Hematopoietic multipotent progenitor cell treated with erythropoietin and hydrocortisone succinate and interleukin-3 and kit ligand, for 17 days (in vitro differentiated cells): ENCODE measurements at places on chromosomes 13 and 19.

DNA sequence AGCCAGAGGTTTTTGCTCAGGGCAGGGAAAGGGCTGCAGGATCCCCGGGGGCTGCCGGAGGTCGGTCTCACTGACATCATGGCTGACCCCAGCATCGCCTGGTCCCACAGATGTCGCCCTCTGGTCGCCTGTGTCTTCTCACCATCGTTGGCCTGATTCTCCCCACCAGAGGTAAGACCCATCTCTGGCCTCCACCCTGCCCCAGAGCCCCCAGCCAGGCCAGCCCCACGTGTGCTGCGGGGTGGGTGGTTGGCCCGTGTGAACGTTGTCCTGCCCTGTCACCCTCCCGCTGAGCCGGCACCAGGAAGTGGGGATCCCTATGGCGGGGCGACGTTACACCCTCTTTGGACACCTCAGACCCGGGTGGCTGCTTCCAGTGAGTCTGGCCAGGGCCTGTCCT, 906 bp downstream of the FXYD5 start:
- DNase-seq = no peak

GRCh38 chr13:91768746-91769145, 370.3 kb downstream of the GPC5 start:
- DNase-seq = no peak

- no peak for DNase-seq
These were observed 7.7 kb upstream of the FGF9 start for GRCh38 chr13:21663197-21663596.

- no peak for DNase-seq
These were observed 415.8 kb upstream of the PCDH9 start for GRCh38 chr13:67645874-67646467.

- peak; percentile 28 for DNase-seq
These were observed 609 bp downstream of the EPS15L1 start for GRCh38 chr19:16470911-16471811.

GRCh38 chr13:80824229-80824628, 483.3 kb upstream of the SPRY2 start:
- no peak for DNase-seq

GRCh38 chr13:76266561-76266960, 619.6 kb downstream of the KCTD12 start:
- DNase-seq = no peak

DNA sequence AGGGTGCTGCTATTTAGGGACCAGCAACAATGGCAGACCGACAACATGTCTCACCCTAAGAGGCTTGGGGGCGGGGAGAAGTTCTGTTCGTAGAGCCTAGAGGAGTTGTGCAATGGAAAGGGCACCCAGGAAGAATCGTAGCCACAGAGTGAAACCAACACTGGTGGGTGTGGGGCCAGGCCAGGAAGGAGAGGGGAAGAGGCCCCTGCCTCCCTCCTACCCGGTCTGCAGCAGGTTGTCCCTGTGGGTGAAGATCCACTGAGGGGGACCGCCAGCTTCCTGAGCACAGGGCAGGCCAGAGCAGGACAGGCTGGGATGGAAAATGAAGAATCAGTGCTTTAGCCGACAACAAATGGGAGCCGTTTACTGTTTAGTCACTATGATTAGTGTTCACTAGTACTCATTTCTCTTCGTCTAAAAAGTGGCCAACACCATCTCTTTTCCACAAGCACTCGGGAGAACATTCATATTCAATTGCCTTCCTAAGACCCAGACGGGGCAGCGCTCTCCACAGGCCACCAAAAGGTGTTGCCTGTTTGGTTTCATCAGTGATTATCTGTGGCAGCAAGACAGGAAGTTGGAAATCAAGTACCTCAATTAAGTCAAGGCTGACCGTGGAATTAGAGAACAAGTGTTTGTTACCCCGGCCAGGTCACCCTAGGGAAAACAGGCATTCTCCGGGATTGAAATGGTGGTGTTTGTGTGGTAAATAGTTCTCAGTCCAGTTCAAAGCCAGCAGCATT, 1.1 kb upstream of the ATP11A start:
- DNase-seq = no peak

- DNase-seq = no peak
These were observed 24.7 kb downstream of the GPR42 start for GRCh38 chr19:35395382-35396199.

- DNase-seq = no peak
These were observed 17.9 kb downstream of the SLAIN1 start for GRCh38 chr13:77715233-77715891.

GRCh38 chr13:27496536-27497273, 46.3 kb upstream of the MTIF3 start:
- DNase-seq = no peak

GRCh38 chr13:73136776-73137175, 78.0 kb downstream of the KLF5 start:
- no peak for DNase-seq

- DNase-seq = no peak
These were observed 168.9 kb downstream of the PTPRS start for GRCh38 chr19:5171711-5172110.

GRCh38 chr19:31825134-31826094, 476.2 kb upstream of the TSHZ3 start:
- DNase-seq = no peak

DNA sequence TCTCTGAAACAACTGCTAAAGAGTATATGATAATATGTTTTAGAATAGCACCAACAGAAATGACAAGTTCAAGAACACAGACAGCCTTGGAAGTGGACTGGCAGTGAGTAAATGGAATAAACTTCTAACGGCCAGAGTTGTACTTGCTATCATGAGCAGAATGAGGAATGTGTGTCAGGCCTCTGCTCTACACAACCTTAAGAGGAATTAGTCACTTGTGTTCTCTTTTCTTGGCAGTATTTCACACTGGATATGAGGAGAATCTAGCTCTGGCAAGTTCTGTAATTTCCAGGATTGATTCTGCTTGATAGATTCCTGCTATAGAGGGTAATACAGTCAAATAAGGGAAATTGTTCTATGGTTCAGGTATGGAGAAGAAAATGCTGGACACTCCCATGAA, 757.3 kb downstream of the EFNB2 start:
- DNase-seq = no peak

DNA sequence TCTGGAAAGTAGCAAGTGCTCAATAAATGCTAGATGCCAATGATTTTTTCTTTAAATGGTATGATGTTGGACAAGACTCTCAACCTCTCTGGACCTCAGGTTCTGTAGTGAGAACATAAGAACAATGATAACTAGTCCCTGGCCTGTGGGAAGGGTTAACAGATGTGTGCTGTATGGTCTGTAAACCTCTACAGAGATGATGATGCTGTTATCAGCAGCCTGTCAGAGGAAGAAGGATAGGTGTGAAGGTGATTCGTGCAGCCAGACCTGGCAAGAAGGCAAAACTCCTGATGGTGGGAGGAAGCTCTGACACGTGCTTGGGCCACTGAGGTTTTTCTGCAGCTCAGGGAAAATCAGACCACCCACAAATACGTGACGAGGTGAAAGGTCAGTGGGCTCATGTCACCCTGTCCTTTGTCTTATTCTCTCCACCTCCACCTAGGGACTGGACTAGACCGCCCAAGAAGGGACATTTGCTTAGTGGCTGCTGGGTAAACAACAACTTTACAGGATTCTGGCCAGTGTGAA, 36.7 kb upstream of the UBL3 start:
- DNase-seq = no peak

- no peak for DNase-seq
These were observed 10.9 kb downstream of the SLC46A3 start for GRCh38 chr13:28707629-28708427.

GRCh38 chr13:99355267-99356011, 48.2 kb upstream of the GPR183 start:
- no peak for DNase-seq

- DNase-seq = no peak
These were observed 698.2 kb upstream of the SGCG start for GRCh38 chr13:22482496-22483000.
